ENCODE measurements at places on chromosomes 7 and 10.

GRCh38 chr10:14584661-14585060 is 190.0 kb downstream of the FAM107B start:
- no peak for DNase-seq

- no peak for DNase-seq
These were observed 90.3 kb upstream of the ZNF438 start for GRCh38 chr10:31121757-31122577.

GRCh38 chr10:132551093-132551807 is 13.7 kb downstream of the INPP5A start:
- DNase-seq, result no peak

DNA sequence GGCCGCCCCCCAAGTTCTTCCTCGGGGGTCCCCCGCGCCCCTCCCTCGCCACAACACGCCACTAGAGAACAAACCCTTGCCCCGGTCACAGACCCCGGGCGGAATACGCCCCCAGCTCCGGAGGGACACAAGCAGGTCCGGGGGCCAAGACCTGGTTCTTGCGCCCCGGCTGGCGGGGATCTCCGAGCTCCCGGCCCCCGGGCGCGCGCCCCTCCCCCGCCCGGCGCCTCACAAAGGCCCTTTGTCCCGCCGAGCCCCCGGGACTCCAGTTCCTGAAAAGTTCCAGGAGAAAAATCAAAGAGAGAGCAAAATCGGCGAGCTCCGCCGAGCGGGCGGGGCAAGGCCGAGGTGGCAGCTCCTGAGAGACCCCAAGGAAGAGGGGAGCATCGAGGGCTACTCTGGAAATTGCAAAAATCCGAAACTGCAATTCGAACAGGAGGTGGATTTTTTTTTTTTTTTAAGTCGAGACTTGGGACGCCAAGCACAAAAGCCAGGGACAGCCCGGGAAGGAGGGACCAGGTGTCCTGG is 4.0 kb downstream of the TNRC18 start:
- peak; percentile 54 for DNase-seq

DNA sequence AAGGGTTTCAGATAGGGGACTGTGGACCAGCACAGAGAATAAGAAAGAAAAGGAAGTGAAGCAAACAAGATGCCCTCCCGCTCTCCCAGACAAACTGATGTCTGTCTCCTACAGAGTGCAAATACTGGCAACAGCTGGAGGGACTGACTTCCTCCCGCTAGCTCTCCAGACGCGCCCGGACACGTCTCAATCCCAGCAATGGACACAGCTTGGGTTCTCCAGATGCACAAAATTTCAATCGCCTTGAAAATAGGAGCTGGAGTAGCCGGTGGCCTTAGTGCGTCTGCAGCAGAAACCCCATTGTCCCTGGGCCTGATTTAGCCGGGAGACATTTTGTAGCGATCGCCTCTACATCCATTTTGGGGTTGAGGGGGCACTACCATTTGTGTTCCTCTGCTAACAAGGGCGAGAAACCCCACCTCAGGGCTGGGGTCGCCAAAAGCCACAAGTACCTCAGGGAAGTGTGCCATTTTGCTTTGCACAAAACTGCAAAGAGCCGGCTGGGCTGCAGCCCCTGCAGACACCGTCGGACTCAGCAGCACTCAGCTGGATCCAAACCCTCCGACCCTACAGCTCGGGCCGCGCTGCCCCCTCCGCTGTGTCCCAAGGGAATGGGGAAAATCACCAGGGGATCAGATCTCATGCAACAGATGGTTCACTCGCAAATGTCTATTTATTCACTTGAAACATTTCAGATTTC is 5.9 kb downstream of the CPA2 start:
- DNase-seq, result peak; percentile 29

- DNase-seq, result no peak
These were observed 97.0 kb downstream of the TPK1 start for GRCh38 chr7:144738708-144739314.

DNA sequence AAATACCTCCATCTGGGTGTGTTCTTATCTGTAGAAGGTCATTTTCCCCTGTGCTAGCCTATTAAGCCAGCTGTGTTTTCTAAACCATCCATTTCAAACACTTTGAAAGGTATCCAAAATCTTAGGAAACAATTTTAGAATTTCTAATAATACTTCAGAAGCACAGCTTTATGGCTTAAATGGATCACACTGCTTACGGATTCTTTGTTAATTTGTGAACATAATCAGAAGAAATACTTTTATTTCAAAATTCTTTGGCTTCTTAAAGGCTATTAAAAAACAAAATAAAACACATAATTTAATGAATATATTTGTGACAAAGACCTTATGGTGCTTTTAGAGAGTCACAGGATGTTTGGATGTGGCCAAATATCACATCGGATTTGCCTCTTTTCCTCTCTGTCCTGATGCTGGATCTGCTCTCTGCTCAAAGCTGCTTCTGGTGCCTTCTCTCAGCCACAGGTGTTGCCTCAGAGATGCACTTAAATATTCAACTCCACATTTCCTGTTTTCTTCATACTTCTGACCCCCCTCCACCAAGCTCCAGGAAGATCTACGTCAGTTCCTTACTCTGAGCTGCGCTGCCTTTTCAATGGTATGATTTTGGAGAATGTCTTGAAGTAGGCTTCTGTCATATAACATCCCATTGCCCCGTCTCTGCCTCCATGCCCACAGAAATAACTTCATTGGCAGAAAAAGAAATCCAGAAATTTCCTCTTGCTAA is 230.6 kb downstream of the MLLT10 start:
- no peak for DNase-seq

- no peak for DNase-seq
These were observed 15.5 kb upstream of the PFKFB3 start for GRCh38 chr10:6187278-6187677.

DNA sequence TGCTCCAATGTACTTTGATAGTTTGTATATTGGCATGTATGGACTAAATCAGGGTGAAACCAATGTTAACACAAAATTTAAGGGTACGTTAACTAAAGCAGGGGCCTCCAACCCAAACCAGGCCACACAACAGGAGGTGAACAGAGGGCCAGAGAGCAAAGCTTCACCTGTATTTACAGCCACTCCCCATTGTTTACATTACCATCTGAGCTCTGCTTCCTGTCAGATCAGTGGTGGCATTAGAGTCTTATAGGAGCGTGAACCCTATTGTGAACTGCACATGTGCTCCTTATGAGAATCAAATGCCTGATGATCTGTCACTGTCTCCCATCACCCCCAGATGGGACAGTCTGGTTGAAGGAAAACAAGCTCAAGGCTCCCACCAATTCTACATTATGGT is 62.0 kb upstream of the SCIN start:
- DNase-seq, result no peak

- no peak for DNase-seq
These were observed 74.1 kb downstream of the ADD3 start for GRCh38 chr10:110081911-110082310.

GRCh38 chr7:158957510-158957906 is 101.2 kb downstream of the DYNC2I1 start:
- no peak for DNase-seq

DNA sequence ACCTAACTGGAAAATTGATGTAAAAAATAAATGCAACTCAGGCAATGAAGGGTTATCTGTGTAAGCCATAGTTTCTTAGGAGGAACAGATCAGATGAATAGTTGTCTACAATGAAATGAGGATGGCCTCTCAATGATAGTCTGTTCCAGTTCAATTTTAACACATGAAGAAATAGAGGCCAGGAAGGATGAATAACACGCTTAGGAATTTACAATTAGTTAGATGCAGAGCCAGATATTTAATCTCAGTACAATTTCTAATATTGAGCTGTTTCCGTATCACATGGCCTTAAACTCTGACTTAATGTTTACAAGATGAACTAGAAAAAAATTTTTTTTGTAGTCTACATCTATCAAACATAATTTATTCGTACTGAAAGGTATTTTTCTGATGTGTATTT is 176.6 kb downstream of the GALNT11 start:
- DNase-seq, result no peak

DNA sequence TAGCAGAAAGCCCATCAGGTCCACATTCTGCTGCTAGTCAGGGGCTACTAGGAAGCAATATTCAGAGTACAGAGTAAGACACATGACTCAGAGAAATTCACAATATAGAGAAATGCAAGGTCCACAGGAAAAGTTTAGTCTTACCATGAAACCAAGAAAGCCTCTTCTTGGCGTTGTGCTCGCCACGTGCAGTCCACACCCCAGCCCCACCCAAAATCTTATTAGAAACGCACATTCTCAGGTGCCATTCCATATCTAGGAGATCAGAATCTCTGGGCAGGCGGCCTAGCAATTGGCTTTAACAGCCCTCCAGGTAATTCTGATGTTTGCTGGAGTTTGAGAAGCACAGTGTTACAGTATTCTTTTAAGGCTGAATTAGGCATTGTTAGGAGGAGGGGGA is 15.8 kb upstream of the SAR1A start:
- no peak for DNase-seq

DNA sequence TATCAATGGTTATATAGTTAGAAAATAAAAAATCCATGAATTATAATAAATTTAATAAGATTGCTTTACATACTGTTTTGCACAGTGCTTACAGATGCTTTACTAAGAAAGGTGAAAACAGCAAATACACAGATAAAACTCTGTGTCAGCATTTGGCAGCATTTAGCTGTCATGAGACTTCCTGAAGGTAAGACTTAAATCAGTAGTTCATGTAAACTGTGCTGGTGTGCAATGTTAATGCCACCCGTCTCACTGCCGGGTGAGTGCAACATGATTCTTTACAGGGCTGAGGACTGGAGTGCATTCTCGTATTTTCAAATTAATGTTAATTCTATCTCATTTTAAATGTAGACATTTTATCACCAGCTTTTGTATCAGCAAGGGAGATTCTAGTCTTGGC is 326.2 kb upstream of the POT1 start:
- DNase-seq, result no peak

GRCh38 chr7:1649751-1650326 is 20.2 kb upstream of the ELFN1 start:
- DNase-seq, result no peak

GRCh38 chr10:6411436-6411835 is 168.6 kb downstream of the PRKCQ start:
- DNase-seq, result no peak

DNA sequence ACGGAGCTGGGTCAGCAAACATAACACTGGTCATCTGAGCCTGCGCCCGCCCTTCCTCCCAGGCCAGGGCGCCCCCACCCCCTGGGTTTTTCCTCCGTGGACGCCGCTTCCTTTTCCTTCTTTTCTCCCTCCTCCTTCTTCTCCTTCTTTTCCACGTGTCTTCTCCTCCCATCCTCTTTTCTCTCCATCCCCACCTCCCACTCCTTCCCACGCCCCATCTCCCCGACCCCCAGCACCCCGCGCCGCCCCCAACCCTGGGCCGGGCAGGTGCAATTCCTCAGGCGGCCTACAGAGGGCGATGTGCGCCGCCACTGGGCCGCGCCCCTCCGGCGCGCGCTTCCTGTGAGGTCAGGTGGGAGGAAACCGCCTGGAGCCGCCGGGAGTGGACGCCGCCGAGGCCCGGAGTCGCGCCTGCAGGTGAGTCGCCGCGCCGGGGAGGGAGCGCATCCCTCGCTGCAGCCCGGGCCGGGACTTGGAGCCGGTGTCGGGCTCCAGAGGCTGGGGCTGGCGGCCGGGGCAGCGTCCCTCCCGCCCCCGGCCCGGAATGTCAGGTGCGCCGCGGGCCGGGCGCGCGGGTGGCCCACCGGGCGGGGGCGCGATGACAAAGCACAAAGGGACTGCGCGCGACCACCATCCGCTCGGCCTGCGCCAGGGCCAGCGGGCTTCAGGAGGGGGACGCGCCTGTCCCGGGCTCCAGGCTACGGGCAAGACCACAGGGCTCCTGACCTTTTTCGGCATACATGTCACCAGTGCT is at the start of gene FAM241B:
Gene FAM241B (plus strand): TSS at position 351 of the 754 bp plus-strand sequence. CDS start 1,497 bp downstream, outside the sequence.
- peak; percentile 76 for DNase-seq

GRCh38 chr10:124515244-124515970 is 53.8 kb downstream of the LHPP start:
- no peak for DNase-seq

DNA sequence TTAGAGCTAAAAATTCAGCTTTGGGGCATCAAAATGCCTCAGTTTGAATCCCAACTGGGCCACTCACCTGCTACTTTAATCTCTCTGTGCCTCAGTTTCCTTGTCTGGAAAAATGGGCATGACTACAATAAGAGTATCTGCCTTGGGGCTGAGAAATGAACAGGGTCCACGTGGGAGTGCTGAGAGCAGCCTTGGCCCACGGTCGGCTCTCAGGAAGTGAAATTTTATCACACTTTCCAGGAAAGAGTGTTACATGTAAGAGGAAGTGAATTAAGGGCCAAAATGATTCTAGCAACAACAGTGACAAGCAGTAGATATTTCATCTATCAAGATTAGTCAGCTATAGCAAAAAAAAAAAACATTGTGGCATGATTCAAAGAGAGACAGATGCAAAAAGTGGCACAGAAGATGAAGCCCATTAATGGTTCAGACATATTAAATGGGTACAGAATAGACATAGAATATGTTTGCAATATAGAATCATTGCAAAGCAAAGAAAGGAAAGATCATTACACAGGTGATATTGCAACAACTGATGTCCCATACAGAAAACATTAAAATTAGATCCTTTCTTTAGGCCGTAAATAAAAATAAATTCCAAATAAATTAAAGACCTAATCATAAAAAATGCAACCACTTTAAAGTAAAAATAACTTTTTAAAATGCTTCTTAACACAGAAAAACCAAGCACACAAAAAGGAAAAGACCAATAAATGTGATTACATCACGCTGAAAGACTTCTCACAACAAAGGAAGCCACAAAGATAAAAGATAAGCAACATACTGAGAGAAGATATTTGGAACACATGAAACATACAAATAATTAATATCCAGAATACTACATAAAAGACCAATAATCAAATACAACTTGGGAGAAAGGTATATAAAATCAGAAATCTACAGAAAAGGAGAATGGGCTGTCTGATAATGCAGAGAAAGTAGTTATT is 4.3 kb downstream of the TMEM273 start:
- DNase-seq, result no peak

DNA sequence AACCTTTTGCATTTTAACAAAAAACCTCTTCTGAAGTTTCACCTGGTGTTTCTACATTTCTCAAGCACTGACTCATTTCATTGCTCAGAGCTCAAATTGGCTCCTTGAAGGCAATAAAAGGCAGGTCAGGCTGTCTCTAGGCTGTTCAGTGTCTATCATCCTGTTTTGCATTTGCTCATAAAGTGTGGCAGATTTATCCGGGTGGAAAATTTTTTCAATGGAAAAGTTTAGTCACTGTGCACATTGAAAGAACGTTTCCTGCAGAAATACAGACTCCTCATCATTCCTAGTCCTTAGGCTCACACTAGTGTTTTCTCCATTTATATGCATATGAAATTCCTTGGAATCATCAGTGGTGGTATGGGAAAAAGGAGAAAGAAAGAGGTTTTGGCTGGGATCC is 114.2 kb upstream of the DGKB start:
- DNase-seq, result no peak

All from neural crest cell (in vitro differentiated cells).